T-helper 1 cell (primary cell): ENCODE measurements at places on chromosomes 7 and 10.

DNA sequence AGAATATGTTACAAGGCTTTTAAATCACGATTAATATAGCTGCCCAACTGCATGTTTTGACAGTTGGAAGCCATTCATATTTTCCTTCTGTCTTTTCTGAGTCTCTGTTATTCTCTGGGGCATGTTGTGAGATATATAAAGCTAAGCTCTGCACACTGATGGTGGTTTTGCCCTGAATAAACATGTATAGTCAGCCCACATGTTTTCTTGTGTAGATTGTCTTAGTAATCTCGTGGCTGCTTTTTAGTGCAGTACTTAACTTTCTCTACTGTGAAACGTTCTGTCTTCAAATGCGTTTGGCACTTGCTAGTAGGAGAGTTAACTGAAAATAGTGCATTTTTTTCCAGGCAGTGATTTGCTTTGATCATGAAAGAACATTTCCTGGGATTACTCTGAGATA is 268.5 kb downstream of the DNAJB9 start:
- no peak for DNase-seq

GRCh38 chr10:122490786-122491680 is 29.7 kb downstream of the HTRA1 start:
- DNase-seq, result peak; percentile 49

GRCh38 chr10:33321516-33321915 is 13.0 kb downstream of the NRP1 start:
- no peak for DNase-seq

DNA sequence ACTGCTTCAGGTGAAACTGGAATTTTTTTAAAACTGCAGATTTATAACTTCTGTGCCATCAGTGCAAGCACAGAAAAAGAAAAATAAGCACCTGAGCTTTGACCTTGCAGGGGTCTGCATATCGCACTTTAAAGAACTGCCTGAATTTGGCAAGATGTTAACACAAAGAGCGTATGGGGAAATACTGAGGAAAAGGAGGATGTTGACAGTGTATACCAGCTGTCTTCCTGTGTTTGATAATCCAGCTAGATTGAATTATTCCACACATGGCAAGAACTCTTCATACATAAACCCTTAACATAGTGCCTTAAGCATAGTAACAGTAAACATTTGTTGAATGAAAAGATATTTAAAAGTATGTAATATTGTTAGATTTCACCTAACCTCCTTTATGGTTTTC is 30.0 kb downstream of the SMC3 start:
- no peak for DNase-seq
